ENCODE measurements at places on chromosomes 11 and 22. TPM values are rescaled to one million over a fixed set of nuclear protein-coding genes. Genes with fewer than 3 reads are reported as not detected.

DNA sequence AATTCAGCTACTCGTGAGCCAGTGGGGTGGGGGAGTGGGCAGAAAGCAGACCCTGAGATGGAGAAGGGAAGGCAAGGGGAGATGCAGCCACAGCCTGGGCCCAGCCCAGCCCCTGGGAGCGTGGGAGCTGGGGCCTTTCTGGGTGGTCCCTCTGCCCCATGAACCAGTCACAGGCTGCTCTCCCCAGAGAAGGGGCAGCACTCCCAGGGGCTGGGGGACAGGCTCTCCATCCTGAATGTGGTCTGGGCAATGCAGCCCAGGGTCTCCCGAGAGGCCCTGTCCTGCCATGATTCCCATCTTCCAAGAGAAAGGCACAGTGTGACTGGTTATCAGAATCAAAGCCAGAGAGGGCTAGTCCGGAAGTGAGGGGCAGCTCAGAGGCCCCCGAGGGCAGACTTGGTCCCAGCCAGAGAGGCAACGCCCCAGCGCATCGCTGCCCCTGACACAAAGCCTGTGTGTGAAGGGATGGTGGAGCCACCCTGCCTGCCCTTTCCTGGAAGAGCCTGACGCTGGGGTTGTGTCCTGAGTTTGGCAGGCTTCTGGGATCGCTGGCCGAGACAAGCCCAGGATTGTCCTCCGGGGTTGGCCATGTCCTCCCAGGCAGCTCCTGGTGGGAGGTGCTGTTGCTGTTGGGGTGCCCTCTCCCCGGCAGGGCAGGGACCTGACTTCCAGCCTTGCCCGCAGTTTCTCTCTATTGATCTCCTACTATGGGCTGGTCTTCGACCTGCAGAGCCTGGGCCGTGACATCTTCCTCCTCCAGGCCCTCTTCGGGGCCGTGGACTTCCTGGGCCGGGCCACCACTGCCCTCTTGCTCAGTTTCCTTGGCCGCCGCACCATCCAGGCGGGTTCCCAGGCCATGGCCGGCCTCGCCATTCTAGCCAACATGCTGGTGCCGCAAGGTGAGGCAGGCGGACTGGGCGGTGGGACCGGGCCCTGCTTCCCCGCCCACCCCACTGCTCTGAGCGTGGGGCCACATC, 23.8 kb upstream of the SLC22A12 start:
- no peak for ATAC-seq

DNA sequence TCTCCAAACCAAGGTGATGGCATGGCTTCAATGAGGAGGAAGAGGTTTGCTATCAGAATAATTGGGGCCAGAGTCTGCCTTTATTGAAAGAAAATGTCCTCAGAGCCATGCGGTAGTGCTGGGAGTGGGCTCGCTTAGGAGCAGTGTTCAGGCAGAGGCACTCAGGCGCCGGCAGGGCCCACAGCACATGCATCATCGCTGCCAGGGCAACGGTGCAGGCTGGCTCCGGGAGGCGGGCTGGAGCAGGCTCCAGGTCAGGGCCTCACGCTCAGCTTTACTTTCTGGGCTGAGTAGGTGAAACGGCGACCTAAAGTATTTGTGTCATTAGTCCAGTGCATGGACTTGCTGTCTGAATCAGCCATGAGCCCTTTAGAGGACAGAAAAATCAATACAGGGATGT, 169.9 kb upstream of the CCDC90B start:
- ATAC-seq, result no peak

GRCh38 chr11:75022296-75022695, 33.6 kb downstream of the NEU3 start:
- ATAC-seq, result no peak

UPB1 gene
- not detected for total RNA-seq

PKDREJ gene
- not detected for total RNA-seq

All from activated T-helper 17 cell treated with anti-CD3 and anti-CD28 coated beads, Interleukin-2, amount 50 U/mL, for 72 hours (primary cell).